ENCODE measurements at places on chromosomes 3 and 15.

GRCh38 chr3:144458283-144458682, 486.7 kb downstream of the DIPK2A start:
- no peak for DNase-seq

DNA sequence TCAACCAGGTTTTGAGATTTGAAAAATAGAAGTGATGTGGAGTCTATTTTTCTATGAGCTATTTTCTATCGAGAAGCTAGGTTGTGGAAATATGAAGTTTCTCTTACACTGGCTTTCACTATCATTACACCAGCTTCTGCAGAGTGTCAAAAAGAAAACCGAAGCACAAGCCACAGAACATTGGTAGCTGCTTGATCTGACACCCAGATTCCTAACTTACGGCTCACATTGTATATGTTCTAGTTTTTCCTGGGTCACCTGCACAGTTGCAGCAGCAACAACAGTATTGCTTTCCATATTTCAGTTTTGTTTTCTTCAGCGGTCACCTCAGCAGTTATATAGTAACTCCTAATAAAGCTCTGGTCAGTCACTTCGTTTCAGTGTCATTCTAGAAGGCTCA, 790.1 kb downstream of the PLOD2 start:
- DNase-seq = no peak

DNA sequence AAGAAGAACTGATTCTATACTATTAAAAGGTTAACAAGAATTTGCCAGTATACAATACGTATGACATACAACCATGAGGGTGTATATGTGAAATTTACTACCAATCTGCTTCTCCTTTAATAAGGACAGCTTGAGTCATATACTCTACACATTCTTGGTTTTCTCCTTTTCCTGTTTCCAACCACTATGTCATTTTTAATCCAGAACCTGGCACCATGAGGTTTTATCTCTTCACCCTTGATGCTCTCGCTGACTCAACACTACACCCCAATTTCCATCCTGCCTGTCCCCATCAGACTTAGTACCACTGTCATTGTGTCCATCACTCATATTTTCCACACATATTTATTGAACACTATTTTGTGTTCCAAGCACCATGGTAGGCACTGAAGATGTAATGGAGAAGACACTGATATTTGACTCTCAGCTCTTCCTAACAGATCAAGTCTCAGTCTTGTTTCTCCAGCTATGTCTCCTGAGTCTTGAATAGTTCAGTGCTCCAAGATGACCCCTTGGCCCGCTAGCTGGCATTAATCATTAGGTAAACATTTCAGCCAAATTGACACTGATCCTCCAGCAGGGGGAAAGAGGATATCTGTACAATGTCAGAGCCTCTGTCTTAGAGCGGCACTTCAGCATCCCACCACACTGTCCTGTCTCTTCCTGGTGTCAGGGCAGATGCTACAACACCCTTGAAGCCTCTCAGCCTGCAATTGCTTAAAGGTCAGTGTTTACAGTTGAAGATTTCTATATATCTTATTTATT, 11.2 kb upstream of the COL8A1 start:
- DNase-seq = no peak

- no peak for DNase-seq
These were observed 486.0 kb downstream of the FOXP1 start for GRCh38 chr3:71097557-71097956.

DNA sequence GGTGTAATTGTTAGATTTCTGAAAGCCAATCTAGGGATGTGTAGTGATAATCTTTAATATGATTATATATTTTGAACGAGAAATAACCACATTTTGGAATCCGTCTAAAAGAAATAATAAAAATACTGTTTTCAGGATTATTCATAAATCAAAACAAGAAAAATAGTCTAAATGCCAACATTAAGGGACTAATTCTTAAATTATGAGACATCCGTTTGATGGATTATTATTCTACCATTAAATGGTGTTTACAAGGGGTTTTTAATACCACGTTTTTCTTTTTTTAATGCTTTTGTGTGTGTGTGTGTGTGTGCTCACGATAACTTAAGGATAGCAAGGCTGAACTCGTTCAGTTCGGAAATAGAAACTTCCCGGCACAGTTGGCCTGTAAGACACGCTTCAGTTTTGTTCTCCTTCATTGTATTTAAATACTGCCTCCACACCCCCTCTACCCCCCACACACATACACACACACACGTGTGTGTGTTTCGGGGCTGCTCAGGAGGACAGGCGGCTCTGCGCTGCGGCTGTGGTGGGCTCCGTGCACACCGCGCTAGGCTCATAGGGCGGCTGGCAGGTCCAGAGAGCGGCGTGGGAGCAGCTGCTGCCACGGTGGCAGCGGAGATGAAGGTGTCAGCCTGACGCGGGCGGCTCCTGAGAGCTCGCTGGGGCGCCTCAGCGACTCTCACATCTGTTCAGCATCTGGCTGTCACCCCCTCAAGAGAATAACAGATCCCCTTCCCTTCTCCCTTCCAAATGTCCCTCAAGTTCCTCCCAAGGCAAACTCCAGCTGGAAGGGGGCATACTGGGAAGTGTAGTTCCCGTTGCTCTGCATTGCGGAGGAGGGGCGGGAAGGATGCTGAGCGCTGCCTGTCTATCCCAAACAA, 23.0 kb upstream of the ANP32A start:
- DNase-seq = no peak

- DNase-seq = no peak
These were observed 281.1 kb upstream of the TPRG1 start for GRCh38 chr3:188890572-188891270.

DNA sequence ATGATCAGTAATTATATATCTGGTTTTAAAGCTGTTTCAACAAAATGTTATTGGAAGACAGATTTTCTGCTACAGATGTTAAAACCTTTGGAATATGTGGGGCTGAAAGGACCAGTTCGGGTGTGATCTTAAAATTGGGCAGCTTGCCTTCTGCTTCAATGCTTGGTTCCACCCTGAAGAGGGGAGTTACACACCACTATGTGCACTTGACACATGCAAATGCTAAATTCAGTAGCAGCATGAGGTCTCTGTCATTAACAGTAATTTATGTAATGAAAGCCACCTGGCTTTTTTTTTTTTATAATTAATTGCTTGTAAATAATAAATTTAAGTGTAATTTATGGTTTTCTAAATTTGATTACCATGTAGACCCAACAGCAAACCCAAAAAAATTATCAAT, 24.6 kb downstream of the CDIN1 start:
- no peak for DNase-seq

DNA sequence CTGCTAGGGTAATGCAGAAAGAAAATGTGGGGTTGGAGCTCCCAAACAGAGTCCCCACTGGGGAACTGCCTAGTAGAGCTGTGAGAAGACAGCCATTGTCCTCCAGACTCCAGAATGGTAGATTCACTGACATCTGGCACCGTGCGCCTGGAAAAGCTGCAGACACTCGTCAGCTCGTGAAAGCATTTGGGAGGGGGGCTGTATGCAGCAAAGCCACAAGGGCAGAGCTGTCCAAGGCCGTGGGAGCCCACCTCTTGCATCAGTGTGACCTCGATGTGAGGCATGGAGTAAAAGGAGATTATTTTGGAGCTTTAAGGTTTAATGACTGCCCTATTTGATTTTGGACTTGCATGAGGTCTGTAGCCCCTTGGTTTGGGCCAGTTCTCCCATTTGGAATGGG, 242.9 kb downstream of the VGLL3 start:
- DNase-seq = no peak

DNA sequence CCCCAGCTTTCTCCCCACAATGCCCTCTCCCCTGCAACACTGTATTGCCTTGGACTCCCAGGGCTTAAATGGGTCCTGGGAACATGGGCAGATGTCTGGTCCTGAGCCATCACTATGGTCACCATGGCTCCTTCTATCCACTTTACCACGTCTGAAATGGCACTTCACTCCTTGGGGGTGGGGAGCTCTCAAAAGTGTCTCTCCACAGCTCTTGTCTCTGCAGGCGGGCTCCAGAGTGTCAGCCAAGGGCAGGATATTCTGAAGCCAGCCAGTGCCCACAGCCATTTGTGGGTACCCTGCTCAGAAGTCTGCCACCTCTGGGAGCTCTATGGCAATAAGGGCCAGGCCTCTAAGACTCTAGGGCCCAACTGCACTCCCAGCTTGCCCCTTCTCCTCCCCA, 163.9 kb downstream of the PPM1L start:
- DNase-seq = no peak

Measured in stimulated activated CD8-positive, alpha-beta memory T cell treated with anti-CD3 and anti-CD28 coated beads, Interleukin-4, amount 100 ng/mL, for 1 hour (primary cell).